Stimulated activated CD4-positive, alpha-beta T cell treated with anti-CD3 and anti-CD28 coated beads, TNF-alpha, amount 100 ng/mL, for 1 hour (primary cell): ENCODE measurements at places on chromosomes 11 and 22.

DNA sequence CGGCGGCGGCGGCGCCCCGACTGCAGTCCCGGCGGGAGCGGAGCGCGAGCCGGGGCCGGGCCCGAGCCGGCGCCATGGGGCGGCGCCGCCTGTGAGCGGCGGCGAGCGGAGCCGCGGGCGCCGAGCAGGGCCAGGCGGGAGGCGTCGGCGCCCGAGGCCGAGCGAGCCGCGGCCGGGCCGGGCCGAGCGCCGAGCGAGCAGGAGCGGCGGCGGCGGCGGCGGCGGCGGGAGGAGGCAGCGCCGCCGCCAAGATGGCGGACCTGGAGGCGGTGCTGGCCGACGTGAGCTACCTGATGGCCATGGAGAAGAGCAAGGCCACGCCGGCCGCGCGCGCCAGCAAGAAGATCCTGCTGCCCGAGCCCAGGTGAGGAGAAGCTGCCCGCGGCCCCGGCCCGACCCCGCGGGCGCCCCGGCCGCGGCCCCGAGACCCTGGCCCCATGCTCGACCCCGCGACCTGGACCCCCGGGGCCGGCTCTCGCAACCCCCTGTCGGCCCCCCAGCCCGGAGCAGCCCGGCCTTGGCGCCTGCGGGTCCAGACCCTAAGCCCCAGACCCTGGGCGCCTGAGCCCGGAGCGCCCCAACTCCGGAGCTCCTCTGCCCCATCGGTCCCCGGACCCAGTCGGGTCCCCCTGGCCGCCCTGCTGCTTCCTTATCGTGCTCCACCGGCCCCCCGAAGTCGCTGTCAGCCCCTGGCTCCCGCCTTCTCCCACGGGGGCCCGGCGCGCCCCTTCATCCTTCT, at the start of gene GRK2:
Gene GRK2 (plus strand): TSS at position 25 of the 739 bp plus-strand sequence. CDS start 227 bp downstream, at position 252.
- no peak for DNase-seq

DNA sequence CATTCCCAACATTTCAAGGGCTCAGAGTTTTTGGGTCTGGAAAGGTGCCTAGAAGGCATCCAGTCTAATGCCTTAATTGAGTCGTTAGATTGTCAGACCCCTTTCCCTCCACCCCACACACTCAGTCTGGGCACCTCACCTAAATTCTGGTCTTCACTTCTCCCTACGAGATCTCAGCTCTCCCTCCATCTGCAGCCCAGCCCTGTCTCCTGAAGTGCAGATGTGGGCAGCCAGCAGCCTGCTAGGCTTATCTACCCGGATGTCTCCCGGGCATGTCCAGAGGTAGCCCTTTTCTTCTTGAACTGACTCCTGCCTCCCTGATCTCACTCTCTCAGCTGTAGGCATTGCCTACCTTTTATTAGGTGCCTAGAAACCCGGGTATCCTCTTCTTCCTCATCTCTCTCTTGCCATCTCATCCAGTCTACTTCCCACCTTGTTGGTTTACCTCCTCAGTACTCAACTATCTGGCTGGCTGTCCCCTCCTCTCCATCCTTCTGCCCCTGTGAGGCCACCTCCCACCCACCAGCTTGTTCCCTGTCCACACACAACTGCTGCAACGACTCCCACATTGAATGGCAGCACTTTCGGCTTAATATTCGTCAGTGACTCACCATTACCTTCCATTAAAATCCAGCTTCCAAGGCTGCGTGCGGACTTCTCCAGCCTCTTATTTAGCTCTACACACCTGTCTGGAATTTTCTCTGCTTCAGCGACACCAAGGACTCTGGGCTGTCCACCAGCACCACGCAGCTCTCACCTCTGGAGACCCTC, 6.2 kb downstream of the SEPTIN3 start:
- DNase-seq = no peak

DNA sequence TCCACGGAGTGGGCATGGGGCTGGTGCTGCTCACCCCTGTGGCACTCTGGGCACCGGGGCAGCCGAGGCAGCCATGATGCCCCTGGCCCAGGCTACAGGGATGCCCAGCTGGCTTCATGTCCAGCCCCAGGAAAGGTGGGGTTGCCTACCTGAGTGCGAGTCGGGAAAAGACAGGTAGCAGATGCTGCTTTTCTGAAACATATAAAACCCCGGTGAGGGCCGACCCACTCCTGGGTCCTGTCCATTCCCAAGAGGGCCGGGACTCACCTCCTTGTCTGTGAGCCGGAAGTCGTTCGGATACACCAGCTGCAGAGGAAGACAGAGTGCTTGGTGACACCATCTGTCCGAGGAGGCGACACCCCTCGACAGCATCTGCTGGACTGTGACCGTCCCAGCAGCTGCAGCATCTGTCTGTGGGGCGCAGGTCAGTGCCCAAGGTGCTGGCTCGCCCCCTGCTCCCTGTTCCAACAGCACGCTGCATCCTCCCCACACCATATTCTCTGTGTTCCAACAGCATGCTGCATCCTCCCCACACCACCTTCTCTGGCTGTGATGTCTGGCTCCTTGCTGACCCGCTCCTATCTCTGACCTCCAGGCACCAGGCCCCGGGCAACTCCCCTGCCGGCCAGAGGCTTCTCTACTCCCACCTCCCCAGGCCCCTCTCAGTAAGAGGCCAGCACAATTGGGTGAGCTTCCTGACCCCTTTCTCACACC, 8.0 kb downstream of the DENND6B start:
- no peak for DNase-seq

DNA sequence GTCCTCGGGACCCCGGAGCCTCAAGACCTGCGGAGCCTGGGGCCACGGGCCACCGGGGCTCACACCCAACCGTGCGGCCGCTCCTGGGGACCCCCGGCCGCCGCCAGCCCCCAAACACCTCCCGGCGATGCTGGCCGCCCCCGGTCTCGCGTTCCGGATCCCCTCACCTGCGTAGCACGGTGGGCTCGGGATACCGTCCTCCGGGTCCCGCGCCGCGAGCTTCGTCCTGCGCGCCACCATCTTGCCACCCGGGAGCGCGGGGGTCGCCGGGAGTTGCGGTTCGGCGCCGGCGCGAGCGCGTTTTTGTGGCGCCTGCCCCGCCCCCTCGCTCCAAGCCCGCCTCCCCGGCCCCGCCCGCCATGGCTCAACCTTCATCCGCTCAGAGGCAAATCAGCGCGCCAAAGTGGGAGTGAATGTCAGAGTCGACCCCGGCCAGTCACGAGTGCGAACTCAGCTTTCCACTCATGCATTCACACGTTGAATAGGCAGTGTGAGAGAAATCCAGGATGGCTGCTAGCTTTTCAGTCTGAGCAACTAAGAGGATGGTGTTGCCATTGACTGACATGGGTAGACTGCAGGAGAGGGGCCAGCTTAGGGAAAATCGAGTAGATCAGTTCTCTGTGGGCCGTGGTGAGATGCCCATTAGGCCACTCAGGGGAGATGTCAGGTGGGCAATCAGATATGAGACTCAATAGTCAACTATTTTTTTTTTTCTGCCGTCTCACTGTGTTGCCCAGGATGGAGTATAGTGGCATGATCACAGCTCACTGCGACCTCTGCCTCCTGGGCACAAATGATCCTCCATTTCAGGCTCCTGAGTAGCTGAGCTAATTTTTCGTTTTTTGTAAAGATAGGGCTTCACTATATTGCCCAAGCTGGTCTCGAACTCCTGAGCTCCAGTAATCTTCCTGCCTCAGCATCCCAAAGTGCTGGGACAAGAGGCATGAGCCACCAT, 28.3 kb downstream of the SERHL2 start:
- DNase-seq = peak; percentile 82

- DNase-seq = no peak
Measured at GRCh38 chr11:117443266-117444186, 115.9 kb downstream of the CEP164 start.

DNA sequence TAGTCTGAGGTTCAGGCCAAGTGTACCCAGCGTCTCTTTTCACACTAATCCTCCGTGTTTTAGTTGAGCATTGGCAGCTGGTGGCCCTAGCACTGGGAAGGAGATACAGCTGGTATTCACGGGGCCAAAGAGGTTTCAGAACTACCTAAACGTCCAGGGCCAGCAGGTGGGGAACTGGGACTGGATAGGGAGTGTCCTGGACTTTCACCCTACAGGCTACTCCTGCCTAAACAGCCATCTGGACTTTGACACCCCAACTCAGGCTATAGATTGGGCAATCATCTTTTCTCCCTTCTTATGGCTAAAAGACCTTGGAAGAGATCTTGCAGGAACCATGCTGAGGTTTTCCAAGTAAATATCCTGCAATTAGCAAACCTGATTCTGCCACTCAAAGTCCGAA, 2.8 kb downstream of the SPON1 start:
- DNase-seq = no peak

DNA sequence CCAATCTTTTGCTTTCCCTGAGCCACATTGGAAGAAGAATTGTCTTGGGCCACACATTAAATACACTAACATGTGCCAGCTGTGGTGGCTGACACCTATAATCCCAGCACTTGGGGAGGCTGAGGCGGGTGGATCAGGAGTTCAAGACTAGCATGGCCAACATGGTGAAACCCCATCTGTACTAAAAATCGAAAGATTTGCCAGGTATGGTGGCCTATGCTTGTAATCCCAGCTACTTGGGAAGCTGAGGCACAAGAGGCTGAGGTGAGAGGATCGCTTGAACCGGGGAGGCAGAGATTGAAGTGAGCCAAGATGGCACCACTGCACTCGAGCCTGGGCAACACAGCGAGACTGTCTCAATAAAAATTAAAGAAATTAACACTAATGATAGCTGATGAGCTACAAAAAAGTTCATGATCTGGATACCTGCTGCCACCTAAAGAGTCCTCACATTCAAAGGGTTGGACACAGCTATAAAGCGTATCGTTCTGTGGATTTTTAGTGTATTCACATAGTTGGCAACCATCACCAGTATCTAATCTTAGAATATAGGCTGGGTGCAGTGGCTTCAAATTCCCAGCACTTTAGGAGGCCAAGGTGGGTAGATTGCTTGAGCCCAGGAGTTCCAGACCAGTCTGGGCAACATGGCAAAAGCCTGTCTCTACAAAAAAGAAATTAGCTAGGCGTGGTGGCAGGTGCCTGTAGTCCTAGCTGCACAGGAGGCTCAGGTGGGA, 3.4 kb upstream of the LDHC start:
- DNase-seq = no peak

- no peak for DNase-seq
Measured at GRCh38 chr11:88292171-88292843, 45.2 kb downstream of the CTSC start.

DNA sequence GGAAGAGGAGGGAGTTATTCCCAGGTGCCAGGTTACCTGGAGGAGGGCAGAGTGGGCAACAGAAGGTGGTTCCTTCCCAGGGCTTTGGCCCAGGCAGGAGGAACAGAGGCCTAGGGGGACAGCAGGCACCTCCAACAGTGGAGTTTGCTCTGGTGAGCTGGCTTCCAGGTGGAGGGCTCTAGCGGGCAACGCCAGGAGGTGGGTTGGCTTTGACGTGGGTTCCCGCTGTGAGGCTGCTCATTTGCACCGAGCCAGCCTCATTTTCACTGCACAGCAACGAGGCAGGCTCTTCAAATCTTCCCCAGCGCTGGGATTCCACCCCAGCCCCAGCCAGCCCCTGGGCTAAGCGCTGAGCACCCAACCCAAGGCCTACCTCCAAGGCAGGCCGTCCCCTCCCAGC, 8.1 kb downstream of the IGSF9B start:
- no peak for DNase-seq

GRCh38 chr22:17121233-17122195, at the start of gene TMEM121B:
Gene TMEM121B, minus strand, starts transcription at chr22:17121360. Its CDS starts 233 bp downstream, at chr22:17121127.
- no peak for DNase-seq

DNA sequence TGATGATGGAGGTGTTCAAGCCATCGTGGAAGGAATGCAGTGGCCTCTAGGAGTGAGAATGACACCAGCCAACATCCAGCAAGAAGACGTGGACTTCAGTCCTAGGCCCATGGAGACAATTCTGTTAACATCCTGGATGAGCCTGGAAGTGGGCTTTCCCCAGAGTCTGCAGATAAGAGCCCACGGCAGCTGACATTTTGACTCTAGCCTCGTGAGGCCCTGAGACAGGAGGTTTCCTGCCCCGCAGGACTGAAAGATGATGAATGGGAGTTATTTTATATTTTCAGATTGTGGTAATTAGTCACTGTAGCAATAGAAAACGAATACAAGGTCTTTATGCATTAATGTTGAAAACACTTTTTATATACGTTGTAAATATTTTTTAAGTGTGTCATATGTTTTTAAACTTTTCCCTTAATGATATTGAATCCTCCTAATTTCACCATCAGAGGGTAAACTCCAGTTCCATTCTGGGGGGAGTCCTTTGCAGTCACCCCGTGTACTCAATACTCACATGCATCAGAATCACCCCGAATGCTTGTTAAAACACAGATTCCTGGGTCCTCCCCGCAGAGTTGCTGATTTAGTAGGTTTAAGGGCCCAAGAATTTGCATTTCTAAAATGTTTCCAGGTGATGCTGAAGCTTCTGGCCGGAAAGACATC, 570 bp upstream of the TPCN2 start:
- no peak for DNase-seq

DNA sequence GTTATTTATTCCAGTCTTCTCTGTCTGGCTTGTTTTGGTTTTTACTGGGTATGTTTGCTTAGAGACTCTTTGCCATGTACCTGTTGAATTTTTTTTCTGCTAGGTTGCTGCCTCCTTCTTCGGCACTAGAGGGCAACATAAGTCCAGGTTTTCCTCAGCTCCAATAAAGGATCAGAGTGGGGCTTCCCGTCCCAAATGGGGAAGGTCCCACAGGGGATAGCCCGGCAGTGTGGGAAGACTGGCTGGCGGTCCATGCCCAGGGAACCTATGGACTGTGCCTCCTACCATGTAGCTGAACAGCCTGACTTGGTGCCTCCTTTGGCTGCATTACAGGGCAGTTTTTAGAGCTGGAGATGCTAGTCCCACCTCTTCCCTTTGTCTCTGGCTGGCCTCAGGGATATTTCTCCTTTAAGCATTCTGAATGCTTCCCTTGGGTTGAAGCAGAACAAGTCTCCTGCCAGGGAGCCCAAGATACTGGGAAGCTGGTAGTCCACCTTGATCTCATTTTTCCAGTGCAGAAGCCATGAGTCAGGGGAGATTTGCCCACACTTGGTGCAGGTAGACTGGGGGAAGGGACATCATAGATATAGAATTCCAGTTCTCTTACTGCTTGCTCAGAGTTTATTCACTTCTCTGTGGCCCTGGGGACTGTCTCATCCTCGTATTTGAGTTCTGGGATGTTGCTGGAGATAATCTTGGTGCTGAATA, 60.2 kb downstream of the BRD1 start:
- no peak for DNase-seq

DNA sequence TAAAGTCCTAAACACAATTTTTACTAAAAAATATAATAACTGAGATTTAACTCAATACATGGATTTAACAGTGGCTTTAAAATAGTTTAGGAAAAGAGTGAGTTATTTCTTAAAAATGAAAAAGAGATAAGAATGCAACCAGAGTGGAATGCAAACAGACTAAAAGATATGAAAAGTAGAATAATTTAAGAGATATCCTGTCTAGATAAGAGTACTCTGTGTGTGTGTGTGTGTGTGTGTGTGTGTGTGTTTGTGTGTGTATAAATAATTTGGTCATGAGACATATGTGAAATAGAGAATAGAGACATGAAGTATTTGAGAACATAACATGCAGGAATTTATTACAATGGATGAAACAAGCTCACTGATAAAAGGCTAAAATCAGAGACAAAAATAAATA, 986.9 kb upstream of the CHORDC1 start:
- DNase-seq = no peak
